ENCODE measurements at places on chromosomes 7 and 10.

DNA sequence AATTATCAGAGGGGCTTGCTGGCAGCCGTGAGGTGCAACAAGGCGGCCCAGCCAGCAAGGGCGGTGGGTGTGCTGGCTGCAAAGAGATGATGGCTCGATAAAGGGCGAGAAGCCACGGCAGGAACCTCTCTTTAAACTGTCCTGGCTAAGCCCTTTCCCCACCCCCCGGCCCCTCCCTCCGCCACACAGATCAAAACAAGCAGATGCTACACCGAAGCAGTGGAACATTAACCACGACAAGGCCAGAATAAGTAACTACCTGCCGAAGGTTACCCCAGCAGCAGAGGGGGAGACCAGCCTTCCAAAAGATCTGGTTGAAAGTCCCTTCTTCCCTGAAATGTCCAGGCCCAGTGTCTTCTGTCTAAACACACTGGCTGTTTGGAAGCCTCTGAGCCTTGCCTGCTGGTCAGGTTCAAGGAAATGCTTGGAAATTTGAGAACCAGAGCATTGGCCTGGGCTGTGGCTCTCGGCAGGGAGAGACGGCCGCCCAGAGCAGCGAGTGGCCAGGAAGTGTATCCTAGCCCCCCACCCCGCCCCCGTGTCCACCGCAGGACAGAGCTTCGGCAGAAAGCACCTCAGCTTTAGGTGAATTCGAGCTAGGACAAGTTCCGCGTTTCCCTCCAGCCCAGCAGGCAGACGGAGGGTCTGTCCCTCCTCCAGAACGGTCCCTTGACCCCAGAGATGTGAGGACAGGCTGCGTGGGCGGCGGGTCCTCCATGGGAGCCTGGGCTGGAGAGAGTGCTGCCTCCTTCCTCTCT lies 2.1 kb downstream of the FAM20C start:
- no peak for DNase-seq

- peak; percentile 23 for DNase-seq
These were observed 754.2 kb downstream of the GRID1 start for GRCh38 chr10:85612378-85612775.

DNA sequence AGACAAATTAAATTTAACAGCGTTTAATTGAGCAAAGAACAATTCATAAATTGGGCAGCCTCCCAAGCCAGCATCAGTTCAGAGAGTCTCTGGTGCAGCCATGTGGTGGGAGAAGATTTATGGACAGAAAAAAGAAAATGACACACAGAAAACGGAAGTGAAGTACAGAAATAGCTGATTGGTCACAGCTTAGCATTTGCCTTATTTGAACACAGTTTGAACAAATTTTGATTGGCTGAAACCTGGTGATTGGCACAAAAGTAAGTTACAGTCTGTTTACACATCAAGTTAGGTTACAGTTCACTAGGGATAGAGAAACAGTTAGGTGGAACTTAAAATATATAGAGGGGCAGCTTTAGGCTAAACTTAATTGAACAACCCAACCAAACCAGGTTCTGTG lies 720.1 kb downstream of the TYW1 start:
- DNase-seq: no peak

DNA sequence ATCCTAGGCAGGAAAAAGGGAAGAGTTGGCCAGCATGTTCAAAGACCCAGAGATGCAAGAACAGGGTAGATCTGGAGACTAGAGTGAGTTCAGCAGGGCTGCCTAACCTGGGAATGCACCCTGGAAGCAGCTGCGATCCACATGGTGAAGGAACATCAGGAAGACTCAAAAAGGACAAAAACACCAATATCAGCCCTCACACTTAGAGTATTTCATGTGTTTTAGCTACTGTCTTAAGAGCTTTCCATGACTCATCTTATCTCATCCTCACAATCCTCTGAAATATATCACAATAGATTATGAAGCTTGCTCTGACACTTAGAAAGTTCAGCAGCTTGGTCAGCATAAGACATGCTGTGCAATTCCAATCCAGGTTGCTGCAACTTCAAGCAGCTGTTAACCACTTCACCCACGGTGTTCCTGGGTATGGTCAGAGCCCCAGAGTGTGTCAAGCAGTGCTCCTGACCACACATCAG lies 380.9 kb downstream of the PARD3 start:
- DNase-seq: no peak

GRCh38 chr10:49292565-49293207 lies 6.3 kb upstream of the C10orf71 start:
- no peak for DNase-seq

- DNase-seq: no peak
These were observed 365.7 kb upstream of the SEMA3C start for GRCh38 chr7:81284576-81284975.

GRCh38 chr10:127990846-127991542 lies 84.1 kb downstream of the PTPRE start:
- DNase-seq: no peak

DNA sequence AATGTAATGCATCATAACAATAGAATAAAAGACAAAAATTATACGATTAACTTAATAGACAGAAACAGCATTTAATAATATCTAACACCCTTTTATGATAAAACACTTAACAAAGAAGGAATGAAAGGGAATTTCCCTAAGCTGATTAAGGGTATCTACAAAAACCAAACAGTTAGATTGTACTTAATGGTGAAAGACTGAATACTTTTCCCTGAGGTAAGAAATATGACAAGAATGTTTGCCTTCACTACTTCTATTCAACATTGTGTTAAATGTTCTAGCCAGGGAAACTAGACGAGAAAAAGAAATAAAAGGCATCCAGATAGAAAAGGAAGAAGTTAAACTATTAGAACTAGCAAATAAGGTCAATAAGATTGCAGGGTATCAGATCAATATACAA lies 276.9 kb downstream of the BAMBI start:
- no peak for DNase-seq

DNA sequence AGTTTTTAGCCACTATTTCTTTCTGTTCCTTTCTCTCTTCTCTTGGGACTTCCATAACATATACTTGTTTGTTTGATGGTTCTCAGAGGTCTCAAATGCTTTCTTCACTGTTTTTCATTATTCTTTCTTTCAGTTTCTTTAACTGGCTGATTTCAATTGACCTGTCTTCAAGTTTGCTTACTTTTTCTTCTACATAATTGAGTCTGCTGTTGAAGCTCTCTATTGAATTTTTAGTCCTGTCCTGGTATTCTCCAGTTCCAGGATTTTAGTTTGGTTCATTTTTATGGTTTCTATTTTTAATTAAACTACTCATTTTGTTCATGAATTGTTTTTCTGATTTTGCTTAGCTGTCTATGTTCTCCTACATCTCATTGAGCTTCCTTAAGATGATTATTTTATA lies 1305.3 kb upstream of the CELF2 start:
- no peak for DNase-seq

- no peak for DNase-seq
These were observed 55.1 kb upstream of the ZPBP start for GRCh38 chr7:50147951-50148808.

- DNase-seq: no peak
These were observed 10.3 kb upstream of the HSPB1 start for GRCh38 chr7:76292213-76292573.
